Hematopoietic multipotent progenitor cell treated with erythropoietin and hydrocortisone succinate and interleukin-3 and kit ligand, for 4 days (in vitro differentiated cells): ENCODE measurements at places on chromosomes 1 and 21.

DNA sequence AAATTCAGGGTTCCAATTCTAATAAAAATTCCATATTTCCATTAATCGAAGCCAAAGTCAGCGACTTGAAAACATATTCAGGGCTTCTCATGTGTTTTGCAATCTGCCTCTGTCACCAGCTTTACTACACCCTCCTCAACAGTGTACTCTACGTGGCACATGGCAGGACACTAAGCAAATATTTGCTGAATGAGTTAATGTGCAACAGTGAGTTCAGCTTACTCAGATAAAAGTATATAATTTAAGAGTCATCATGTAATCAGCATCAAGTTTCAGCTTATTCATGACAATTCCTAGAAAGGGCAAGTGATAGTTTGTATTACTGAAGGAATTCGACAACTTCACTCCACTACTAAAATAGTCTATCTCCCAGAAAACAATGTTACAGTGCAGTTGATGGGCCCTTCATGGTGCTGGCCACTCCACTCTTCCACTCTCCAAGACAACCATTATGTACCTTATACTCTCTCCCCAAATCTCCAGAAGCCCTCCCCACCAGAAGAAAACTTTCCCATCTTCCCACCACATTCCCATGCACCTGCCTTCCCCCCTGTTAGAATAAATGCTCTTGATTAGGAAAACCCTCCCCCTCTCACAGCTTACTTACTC, 97.3 kb downstream of the TTLL7 start:
- DNase-seq, result no peak

GRCh38 chr21:38314558-38314957, 57.8 kb downstream of the KCNJ15 start:
- DNase-seq, result peak; percentile 58

DNA sequence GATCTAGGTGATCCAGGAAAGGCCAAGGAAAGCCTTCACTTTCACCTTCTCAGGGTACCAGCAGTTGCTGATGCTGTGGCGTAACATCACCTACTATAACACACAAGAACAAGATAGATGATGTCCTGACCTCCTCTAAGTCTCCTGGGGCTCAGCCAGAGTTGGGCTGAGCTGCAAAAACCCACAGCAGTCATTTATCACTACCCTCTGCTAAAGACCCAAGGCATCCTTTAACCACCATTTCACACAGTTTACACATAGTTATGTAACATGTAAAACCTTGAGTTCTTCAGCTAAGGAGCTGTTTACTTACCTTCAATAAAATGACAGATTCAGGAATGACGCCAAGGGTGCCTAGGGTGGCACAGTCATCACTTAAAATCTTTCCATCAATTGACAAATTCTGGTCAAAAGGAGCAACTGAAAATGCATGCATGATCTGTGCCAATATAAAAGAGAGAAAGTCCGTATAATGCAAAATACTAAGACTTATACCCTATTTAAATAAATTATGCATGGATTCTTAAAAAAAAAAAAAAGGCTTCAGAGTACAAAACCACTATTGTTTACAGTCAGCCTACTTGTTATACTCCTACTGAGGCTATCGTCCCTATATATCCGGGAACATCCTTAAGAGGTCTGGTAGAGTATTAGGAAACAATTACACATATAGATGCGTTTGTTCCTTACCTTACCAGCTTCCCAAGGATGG, 20.7 kb upstream of the RAP1GAP start:
- no peak for DNase-seq

GRCh38 chr21:36518883-36519492, 39.1 kb upstream of the CLDN14 start:
- no peak for DNase-seq

DNA sequence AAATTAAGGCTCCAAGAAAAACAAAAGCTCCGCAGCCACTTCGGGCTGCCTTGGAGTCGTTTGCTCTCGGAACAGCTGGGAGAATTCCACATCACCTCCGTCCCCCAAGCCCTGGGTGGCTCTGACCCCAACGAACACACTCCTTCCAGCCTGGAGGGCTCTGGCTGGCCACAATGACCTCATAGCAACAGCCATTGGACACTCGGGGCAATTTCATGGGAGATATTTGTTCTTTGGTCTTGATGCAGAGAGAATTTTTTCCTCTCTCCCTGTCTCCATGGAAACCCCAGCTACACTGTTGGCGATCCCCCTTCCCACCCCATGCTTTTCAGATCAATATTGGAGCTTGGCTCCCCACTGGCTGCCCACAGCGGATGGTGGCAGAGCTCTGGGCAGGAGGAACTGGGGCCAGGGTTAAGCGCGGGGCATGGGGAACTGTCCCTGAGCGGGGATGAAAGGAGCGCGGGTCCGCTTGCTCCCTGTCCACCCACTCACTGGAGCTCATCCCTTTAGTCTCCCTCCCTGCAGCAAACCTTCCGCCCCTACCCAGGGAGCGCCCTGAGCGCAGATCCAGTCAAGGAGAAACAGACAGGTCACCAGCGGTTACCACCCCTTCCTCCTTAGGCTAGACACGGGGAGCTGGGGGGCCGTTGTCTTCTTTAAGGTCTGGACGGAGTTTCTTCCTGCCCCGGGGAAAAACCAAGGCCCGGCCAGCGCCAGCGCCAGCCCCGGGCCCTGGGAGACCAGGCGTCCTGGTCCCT, 1.2 kb downstream of the WNT4 start:
- peak; percentile 20 for DNase-seq

DNA sequence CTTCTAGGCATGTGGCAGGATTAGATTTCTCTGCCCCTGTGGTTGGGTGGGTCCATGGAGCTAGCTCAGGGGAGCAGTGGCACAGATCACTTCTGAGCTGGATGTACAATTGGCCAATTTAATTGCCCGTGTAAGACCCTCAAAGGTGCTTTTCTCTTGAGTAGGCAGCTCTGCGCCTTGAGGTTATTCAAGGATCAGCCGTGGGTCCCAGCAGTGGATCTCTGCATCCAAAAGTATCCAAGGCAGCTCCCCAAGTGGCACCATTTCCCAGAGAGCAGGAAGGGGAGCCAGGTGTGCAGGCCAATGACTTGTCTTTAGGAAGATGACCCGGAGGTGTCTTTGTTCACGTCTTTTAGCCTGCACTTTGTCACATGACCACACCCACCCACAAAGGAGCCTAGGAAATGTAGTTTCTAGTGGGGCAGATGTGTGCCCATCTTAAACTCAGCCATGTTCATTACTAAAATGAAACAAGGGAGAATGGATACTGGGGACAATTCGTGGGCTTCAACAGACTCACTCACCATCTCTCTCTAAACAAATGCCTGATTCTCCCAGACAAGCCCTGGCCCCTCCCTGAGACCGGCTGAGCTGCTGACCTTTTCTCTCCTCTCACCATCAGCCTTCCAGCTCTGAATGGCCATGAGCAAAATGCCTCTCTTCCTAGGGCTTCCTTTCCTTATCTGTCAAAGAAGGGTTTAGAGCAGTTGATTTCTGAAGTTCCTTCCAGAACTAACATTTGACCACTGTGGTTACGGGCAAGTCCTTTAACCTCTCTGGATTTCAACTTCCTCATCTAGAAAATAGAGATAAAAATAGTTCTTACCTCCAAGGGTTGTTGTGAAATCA, 41.4 kb upstream of the TENT5C start:
- DNase-seq, result peak; percentile 68

DNA sequence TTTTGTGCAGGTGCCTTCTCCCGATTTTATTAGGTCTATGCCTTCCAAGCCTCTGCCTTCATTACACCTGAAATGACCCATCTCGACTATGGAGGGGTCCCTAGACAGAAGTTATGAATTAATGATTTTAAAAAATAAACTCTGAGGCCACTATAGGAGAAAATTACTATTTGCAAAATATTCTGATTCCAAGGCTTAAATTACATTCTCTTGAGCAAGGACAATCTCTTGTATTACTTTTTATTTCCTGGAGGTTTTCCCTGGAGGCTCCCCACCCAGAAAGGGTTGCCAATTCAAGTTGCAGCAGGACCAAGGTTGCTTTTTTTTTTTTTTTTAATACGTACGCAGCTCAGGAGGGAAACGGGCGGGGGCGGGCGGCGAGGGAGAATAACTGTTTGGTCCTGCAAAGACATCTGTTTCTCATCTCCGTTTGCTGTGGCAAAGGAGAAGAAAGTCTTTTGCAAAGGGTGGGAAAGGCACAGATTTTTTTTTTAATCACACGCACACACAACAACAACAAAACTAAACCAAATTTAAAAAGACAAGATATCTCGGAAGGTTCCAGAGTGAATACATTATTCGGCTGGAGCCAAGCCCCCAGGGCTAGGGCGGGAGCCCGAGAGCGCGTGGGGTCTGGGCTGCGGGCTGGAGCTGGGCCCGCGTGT, 618 bp upstream of the SERTAD4 start:
- no peak for DNase-seq

DNA sequence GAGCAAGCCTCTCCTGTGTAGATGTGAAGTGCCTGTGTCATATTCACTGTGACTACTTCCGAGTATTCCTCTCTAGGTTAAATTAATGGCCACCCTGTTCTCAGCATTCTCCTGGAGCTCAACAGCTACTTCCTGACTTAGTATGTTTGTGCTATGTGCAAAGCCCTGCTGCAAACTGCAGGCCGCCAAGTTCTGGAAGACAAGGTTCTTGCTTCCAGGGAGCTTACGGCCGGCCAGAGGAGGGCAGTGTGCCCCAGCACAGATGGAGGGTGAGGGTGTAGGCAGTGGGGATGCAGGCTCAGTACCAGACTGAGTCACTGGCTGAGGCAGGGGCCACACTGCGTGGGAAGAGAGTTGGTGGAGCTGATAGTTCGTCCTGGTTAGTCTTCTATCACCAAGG, 43.2 kb downstream of the ELK4 start:
- peak; percentile 78 for DNase-seq

DNA sequence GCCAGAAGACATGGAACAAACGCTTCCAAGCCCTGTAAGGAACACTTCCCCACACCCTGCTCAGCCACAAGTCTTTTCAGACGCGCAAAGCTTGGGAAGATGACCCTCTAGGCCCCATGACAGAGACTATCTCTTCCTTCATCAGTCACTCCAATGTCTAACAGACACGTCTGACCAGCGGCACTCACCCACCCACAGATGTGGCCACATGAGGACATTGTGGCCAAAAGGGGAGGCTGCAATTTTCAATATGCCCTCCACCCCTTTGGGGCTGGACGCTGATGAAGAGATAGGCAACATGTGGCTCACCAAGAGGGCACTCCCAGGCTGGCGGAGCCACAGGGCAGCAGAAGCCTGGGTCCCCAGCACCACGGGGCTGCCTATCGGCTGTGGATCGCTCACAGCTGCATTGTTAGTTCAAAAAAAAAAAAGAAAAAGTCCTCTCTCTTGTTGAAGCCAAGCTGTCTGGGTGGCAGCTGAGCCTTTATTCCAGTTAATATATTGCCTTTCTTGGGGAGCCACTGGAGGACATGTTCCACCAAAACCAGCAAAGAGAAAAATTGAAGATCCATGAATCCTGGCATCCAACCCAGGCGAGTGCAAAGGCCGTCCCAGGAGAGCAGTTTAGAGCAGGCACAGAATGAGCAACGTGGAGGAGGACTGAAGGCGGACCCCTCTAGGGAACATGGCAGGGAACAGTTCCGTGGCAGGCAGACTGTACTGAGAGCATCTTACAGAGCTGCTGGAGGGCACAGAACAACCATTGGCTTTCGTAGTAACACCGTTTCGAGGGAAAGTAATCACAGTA, 52.7 kb upstream of the GPR153 start:
- peak; percentile 84 for DNase-seq

- no peak for DNase-seq
Measured at GRCh38 chr1:22237433-22238093, 94.7 kb upstream of the WNT4 start.

- peak; percentile 22 for DNase-seq
Measured at GRCh38 chr21:33668180-33668579, 25.9 kb downstream of the ITSN1 start.

- DNase-seq, result peak; percentile 81
Measured at GRCh38 chr1:84853741-84854721, 39.0 kb downstream of the LPAR3 start.

- no peak for DNase-seq
Measured at GRCh38 chr21:34701726-34702125, 32.9 kb downstream of the CLIC6 start.

GRCh38 chr1:28056129-28056925, 32.1 kb downstream of the EYA3 start:
- peak; percentile 74 for DNase-seq

DNA sequence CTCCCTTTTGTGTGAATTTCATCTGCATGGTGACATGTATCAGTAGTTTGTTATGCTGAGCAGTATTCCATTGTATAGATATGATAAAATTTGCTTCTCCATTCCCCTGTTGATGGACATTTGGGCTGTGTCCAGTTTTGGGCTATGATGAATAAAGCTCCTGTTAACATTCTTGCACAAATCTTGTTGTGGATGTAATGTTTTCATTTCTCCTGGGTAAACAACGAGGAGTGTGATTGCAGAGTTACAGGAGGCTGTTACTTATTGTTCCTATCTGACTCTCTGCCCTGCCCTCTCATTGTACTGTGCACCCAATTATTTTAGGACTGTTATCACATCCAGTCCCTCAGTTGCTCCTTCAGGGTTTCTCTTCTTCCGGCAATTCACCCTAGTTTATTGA, 24.2 kb downstream of the MAPKAPK2 start:
- DNase-seq, result no peak
